ENCODE measurements at places on chromosomes 1 and 21.

DNA sequence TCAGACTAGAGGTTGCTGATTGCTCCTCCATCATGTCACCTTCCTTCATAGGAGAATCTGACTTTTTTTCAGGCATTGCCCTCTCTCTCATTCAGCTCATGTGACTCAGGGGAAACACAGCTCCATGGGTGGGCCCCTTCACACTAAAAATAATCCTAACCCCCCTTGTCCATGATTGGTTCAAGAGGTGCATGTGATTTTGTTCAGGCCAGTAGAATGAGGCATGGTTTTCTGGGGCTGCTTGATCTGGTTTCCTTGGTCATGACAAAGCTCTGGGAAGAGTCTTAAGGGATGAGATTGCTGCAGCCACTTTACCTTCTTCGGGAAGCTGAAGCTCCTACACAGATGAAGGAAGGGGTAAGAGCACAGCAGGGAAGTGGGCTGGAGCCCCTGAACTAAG is 56.3 kb downstream of the SPAG17 start:
- no peak for DNase-seq

DNA sequence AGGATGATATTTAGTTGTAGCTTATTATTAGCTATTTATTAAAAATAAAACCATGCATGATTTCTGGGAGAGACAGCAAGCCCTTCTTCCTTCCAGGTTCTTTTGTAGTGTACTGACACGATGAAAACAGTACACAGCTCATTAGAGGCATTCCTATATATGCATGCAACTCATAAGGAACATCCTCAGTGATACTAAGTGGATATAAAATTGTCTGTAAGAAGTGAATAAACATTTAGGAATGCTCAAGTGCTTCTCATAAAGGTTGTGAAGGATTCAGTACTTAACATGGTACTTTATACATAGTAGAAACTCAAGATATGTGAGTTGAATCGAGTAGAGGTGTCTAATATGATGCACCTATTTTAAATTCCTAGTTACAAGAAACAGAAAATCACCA is 287.7 kb downstream of the SDCCAG8 start:
- DNase-seq: no peak

- no peak for DNase-seq
Observed at GRCh38 chr1:10899490-10900250, 103.2 kb upstream of the CASZ1 start.

DNA sequence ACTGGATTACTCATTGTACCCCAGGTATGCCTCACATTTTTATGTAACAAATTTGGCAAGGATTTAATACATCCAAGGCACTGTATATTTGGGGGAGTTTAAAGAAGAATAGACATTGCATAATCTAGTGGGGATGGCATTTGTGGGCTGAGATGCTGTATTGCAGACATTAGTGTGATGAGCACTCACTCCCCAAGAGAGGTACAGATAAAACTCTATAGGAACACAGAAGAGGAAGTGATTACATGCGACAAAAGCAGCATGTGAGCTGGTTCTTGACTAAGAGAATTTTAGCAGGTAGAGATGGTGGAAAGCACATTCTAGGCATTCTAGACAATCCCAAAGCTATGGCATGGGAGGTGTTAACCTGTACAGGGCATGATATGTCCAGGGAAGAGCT is 24.2 kb upstream of the CDC14A start:
- no peak for DNase-seq

DNA sequence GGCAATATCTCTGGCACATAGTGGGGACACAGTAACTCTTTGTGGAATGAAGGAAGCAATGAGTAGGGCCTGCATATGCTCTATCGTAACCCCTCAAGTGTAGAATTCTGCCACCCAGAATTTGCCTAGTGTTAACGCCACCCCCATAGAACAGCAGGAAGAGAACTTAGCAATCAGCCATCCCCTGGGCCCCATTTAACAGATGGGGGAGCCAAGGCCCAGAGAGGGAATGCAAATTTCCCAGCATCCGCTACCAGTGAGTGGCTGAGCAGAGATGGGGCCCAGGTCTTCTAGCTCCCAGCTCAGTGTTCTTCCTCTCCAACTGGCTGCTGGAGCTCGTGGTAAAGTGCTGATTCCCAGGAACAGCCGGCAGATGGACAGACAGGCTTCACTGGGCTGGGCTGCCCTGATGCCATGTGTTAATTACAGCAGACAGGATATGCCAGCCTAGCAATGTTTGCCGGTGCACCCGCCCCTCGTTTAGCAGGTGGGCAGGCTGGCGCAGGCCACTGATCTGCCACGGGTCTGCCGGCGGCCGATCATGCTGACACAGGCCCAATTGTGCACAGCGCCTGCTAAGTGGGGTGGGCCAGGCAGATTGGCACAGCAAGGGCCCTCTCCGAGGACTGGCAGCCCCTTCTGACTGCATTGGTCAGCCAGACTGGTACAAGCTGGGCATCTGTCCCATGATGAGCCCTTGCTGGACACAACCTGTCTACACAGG is 171.9 kb downstream of the IGSF21 start:
- no peak for DNase-seq

DNA sequence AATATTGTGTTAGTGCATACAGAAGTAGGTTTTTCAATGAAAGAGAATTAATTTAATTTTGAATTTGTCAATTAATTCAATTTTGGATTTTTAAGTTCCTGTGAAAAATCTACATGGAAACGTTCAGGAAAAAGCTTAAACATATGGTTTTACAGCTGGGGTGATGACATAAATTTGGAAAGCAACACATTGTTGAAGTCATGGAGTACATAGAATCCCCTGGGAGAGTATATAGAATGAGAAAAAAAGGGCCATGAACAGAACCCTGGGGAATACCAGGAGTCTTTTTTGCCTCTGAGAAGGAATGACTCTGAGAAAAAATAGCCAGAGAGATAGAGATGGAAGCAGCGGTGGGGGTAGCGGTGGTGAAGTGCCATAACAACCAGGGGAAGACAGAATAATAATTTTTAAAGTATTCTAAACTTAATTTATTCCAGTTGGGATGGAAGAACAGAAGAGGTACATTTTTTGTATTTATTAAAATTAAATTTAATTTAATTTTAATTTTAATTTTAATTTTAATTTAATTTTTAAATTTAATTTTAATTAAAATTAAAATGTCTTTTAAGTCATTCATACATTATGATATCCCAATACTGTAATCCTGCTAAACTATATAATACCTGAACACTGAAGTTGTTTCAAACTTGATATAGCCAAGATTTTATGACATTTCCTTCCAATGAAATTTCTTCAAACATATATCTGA is 48.9 kb downstream of the NME7 start:
- DNase-seq: no peak

DNA sequence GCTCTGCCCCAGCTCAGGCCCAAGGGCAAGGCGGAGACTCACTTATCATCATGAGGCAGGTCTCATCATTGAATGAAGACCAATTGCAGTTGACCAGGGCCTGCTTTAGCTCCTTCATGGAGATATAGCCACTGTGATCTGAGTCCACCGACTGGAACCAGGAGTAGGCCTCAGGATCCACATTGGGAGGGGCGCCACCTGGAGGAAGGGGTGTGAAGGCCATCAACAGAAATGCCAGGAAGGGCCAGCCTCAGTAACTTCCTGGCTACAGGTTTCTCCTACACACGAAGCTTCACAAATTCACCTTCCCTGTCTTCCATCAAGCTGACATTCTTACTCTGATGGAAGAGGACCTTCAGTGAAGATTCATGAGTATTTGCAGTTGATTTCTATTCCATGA is 11.6 kb downstream of the PEF1 start:
- peak; percentile 22 for DNase-seq

GRCh38 chr1:55211863-55212262 is 3.3 kb downstream of the USP24 start:
- DNase-seq: no peak

DNA sequence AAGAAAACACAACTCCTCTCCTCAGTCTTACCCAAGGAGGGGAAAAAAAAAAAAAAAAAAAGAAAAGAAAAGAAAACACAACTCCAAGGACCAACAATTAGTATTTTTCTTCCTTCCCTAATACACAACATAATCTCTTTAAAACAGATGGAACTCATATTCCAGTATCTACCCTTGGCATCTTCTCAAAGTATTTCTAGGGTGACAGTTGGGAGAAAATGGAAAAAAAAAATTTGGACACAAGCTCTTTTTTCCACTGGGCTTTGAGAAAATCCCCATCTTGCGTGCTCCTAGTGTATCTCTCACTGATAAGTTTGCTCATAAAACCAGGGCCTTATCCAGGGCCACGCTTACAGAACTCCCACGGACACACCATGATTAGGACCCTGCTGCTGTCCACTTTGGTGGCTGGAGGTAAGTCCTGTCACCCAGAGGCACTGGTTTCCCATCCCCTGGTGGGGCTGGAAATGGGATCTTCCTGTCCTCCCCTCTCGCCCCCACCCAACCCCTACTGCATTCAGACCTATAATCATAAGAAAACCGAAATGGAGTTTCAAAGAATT is at the start of gene CELA2B:
CELA2B (plus strand) TSS at position 353 of the 563 bp plus-strand sequence; CDS start at position 375, 22 bp downstream.
- no peak for DNase-seq

GRCh38 chr1:63557365-63557987 is 34.2 kb downstream of the EFCAB7 start:
- peak; percentile 35 for DNase-seq

GRCh38 chr1:8797216-8797615 is 20.2 kb downstream of the RERE start:
- DNase-seq: no peak

DNA sequence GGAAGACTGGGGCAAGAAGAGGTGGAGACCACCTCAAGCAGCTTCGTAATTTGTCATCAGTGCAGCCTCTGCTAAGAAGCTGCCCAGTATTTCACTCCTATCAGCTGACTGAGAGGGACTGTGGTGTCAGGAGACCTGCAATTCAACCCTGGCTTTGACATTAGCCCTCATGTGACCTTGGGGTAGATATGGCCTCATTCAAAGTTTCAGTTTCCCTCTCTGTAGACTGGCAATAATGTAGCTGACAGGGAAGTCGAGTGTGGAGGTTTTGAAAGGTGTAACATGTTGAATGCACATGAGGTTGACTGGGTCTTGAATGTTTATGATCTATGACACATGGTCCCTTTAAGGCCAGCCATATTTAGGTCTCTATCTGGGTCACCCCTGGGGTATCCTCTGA is 2.2 kb upstream of the SPRR4 start:
- no peak for DNase-seq

- no peak for DNase-seq
Observed at GRCh38 chr21:46295177-46295770, 9.1 kb downstream of the YBEY start.

DNA sequence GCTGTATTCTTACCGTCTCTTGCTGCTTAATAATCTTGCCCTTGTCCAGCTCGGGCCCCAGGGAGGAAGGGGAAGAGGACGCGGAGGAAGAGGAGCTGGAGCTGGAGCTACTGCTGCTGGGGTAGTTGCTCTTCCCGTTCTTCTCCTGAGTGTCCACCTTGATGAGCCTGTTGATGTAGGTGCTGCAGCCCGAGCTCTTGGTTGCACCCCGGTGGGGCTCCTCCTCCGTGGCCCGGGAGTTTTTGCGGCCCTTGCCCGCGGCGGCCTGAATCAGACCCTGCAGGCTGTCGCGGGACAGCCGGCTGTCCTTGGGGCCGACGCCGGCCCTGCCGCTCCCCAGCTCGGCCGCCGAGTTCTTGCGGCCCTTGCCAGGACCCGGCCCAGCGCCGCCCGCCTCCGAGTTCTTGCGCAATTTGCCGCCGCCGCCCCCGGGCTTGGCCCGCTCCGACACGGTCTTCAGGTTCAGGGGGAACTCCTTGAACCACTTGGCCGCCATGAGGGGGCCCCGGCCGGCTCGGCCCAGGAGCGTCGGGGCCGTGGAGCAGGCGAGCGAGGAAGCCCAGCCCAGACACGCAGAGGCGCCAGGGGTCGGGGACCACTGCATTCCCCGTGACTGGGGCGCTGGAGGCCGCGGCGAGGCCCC is 475 bp upstream of the TDRD10 start:
- no peak for DNase-seq

- DNase-seq: no peak
Observed at GRCh38 chr1:7406641-7407543, 364.2 kb upstream of the VAMP3 start.

GRCh38 chr1:35319988-35320713 is 51.6 kb downstream of the ZMYM4 start:
- DNase-seq: no peak

DNA sequence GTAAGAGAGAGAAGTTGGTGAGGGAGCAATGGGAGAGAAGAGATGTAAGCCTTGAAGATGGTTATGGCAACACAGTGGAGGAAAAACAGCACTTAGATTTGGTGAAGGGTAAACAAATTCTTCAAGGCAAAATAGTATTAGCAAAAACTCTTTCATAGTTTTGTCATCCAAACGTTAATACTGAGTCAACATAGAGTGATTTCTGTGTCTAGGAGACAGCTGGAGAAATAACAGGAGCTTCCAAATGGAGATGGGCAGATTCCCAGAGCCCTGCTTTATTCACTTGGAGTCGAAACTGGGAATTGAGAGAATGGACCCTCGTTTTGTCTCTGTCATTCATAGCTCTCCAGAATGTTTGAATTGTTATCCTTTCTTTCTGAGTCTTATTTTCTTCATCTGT is 68.3 kb downstream of the PLA2G4A start:
- DNase-seq: no peak

- DNase-seq: peak; percentile 33
Observed at GRCh38 chr1:27109103-27109822, 45.7 kb downstream of the SLC9A1 start.

- no peak for DNase-seq
Observed at GRCh38 chr1:15358565-15359133, 51.0 kb upstream of the EFHD2 start.

DNA sequence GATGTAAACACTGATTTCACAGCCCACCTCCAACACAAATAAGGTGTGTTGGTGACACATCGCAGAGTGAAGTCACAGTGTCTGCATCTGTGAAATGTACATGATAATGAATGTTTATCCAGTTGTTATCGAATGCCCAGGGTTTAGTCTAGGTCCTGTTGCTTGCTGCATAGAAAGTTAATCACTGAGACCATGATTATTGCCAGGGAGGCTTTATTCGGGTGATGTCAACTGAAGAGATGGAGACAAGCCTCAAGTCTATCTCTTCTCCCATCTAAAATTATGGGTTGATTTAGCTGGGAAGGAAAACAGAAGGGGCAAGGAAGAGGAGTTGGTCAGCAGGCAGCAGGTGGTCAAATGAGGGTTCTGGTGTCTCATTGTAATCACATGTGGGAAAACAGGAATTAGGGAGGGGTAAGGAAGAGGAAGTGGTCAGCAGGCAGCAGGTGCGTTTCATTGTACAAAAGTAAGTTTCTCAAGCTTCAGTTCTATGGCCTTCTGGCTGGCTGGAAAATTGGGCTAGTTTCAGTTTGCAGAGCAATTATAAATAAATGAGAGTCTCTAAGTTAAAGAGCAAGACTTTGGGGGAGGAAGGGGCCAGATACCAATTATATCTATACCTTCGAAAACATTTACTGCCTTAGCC is 146.3 kb upstream of the DNAH14 start:
- DNase-seq: no peak

Data from activated CD4-positive, alpha-beta T cell treated with anti-CD3 and anti-CD28 coated beads, Interleukin-2, amount 10 ng/mL, durations not matched to agents 7 days and 5 days (primary cell).